ENCODE measurements at places on chromosomes 1 and 21.

DNA sequence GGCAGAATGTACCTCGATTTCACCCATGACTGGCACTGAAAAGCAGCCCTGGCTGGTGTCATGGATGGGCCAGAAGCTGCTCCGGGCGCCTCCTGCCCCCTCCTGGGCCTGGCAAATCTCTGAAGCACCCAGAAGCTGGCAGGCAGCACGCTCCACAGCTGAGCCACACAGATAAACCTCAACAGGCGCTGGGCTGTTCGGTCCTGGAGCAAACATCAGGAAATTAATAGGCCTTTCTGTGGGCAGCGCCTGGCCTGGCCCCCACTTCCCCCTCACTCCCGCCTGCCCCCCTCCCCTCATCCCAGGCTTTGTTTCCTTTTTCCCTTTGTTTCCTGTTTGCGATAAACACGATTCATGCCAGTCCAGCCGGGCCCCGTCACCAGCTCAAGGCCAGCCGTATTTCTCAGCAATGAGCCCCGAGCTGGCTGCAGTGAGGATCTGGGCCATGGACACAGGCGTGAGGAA, 20.1 kb upstream of the DISP3 start:
- no peak for DNase-seq

- no peak for DNase-seq
These were observed 4.6 kb upstream of the DDOST start for GRCh38 chr1:20665726-20666125.

DNA sequence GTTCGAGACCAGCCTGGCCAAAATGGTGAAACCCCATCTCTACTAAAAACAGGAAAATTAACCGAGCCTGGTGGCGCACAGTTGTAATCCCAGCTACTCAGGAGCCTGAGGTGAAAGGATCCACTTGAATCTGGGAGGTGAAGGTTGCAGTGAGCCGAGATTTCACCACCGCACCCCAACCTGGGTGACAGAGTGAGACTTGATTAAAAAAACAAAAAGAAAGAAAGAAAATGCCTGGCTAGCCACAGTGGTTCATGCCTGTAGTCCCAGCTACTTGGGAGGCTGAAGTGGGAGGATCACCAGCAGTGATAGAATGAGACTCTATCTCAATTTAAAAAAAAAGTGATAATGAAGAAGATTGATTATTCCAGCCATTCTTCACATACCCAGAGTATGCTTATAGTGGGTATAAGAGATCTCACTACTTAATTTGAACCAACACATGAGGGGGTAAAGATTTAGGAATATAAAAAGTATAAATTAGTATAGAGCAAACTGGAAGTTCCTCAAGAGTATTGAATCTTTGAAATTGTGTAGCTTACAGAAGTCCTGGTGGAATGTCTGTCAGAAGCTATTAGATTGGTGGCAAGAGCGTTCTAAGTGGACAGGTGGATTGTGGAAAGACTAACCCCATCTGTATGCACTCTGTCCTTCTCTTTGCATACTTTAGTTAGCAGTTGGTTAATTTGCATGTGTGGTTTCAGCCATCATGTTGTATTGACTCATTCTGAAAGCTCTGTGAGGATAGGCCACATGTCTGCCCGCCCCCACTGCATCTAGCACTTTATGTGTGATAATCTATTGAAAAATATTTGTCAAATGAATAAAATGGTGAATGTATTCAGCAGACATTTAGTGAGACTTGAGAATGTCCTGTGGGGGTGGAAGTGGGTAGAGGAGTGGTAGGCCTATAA, 25.0 kb downstream of the RLF start:
- no peak for DNase-seq

- DNase-seq, result no peak
These were observed 27.4 kb downstream of the PER3 start for GRCh38 chr1:7811476-7811875.
